Myocyte (in vitro differentiated cells): ENCODE measurements at places on chromosomes 1 and 21.

- DNase-seq = no peak
Measured at GRCh38 chr1:111850109-111850508, 94.4 kb downstream of the DDX20 start.

DNA sequence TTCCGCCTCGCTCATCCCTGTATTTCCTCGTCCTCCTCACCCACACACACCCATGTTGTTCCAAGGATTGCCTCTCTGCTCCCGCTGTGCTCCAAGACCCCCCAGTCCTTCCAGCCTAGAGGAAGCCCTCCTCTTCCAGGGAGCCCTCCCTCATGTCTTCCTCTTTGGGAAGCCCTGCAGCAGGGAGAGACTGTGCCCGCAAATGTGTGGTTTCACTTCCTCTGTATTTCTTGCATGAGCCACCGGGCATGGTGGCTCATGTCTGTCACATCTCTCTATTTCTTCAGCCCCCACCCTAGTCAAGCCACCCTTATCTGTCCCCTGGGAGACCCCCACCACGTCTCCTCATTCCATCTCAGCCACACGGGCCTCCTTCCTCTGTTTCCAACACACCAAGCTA, 57.5 kb upstream of the PAX7 start:
- no peak for DNase-seq

- DNase-seq = peak; percentile 12
Measured at GRCh38 chr1:48571303-48571987, 99.4 kb upstream of the SPATA6 start.

- DNase-seq = peak; percentile 10
Measured at GRCh38 chr1:13593511-13594131, 10.0 kb downstream of the PDPN start.

DNA sequence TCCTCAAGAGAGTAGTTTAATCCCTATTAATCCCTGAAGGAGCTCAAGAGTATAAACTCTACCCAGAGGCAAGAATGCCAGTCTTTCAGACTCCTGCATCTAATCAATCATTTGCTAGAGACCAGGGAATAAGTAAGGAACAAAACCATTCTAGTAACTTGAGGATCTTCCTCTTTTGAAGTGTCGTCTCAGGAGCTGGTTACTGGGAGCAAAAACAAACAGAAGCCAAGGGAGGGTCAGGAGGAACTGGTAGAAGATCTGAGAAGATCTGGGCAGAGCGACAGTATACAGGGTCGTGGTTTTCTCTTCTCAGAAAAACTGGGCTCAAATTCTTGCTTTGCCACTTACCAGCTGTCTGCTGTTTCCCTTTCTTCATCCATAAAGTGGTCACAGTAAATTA, 69.3 kb downstream of the RPS6KA1 start:
- DNase-seq = no peak
